ENCODE measurements at places on chromosomes 13 and 19.

DNA sequence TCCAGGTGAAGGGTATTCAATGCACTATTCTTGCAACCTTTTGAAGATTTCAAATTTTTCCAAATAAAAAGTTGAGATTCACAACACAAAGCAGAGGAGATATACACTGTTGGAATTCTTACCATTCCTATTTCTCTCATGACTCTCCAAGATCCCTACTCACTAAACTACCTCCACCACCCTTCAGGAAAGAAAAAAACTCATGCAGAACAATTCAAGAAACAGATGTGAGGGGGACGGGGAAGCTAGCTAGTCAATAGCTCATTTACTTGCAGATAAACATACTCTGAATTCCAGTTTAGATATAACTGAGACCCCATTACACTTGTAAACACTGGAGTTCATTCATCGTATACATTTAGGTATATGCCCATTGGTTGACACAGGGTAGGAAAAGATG is 90.0 kb upstream of the SERP2 start:
- DNase-seq = no peak

GRCh38 chr13:26855071-26855470 is 94.5 kb upstream of the GPR12 start:
- DNase-seq = no peak

GRCh38 chr19:55540619-55541018 is 3.7 kb upstream of the SBK2 start:
- no peak for DNase-seq

DNA sequence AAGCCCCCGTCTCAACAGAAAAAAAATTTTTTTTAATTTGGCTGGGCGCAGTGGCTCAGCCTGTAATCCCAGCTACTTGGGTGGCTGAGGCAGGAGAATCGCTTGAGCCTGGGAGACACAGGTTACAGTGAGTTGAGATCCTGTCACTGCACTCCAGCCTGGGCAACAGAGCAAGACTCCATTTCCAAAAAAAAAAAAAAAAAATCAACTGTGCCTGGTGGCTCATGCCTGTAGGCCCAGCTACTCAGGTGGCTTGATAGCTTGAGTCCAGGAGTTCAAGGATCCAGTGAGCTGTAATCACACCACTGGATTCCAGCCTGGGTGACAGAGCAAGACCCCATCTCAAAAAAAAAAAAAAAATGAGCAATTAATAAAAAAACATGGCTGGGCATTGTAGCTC is 1.3 kb upstream of the DOHH start:
- no peak for DNase-seq

GRCh38 chr19:36152019-36152351 is 262 bp downstream of the COX7A1 start:
- no peak for DNase-seq

DNA sequence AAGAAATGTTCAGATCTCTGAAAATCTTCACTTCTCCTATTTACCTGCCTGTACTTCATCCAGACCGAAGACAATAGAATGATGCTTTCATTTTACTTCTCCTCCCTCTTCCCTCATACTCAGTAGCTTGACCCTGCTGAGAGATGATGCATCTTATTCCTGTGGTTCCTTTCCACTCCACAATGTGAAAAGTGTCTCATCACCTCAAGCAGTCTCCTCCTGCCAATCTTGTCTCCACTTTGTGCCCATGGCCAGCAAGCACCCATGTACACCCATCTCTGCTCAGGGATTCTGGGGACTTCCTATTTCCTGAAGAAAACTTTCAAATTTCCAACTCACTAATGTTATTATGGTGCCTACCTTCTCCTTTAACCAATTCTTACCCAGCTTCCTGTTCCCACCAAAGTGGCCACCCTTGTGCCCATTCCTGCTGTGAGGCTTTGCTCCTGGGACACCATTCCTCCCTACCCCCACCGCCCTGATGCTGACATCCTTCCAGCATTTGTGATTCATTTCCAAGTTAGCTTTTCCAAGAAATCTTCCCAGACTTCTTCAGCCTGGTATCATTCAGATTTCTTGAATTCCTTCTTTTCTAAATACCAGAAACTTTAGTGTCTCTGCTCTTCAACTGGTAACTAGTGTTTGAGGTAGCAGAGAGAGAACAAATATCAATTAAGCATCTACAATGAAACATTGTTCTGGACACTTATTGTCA is 212.5 kb downstream of the POSTN start:
- no peak for DNase-seq

DNA sequence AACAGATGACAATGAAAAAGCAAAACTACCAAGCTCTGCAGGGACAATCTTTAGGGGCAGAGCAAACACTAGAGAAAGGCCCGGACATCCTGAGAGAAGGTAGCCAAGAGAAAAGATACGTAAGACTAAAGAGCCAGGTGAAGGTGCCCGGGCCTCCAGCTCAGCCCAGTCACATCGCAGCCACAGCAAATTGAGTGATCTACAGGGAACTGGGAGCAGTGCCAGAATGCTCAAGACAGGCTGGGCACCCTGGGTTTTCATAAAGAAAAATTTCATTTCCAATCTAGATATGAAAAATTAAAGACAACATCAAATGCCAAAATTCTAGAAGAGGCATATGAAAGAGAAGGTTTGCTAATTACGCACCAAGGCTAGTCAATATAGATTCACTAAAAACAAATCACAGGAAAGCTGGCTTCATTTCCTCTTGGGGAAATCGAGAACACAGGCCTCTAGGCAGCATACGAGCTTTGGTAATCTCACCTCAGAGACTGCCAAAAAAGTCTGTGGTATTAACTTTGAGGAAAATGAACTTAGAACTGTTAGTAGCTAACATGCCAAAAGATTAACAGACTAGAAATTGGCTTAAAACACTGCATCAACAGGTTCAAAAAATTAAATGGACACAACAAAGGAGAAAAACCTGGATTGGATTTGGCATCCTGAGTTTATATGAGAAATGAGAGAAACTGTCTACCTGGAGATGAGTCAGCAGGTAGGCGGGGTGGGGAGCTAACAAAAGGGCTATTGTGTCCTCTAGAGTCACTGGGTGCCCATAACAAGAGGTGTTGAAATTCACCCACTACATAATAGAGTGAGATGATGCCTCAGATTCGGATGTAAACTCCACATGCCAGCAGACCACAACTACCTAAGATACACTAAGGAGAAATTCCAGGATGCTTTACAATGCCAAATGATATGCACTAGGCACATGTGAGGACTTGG is 6.6 kb downstream of the ANKRD10 start:
- no peak for DNase-seq

Data from CD4-positive, alpha-beta T cell treated with Interleukin-4 for 1 hour (primary cell).